A549 treated with dexamethasone at 1 μM for 4 hours (cell line): ENCODE measurements at places on chromosomes 13 and 19. TPM values are rescaled to one million over a fixed set of nuclear protein-coding genes. Genes with fewer than 3 reads are reported as not detected.

The TUBB4A gene
- total RNA-seq: 5.5 to 8.4 TPM (median 8.1 TPM) in 5 replicates

The CYP4F11 gene
- 4.4 to 6.4 TPM (median 5.2 TPM) in 5 replicates for total RNA-seq

The SPIB gene
- total RNA-seq: 0.12 to 0.46 TPM (median 0.18 TPM) in 5 replicates

The CDC42EP5 gene
- total RNA-seq: 0.09 TPM in 1 of 5 replicates, not detected in the others

The LILRB3 gene
- total RNA-seq: 0.07 to 0.39 TPM (median 0.30 TPM) in 5 replicates

The ITGBL1 gene
- 1.1 to 2.0 TPM (median 1.7 TPM) in 5 replicates for total RNA-seq
